Right renal cortex interstitium (tissue), 3 donors: ENCODE measurements at places on chromosomes 13 and 19.

DNA sequence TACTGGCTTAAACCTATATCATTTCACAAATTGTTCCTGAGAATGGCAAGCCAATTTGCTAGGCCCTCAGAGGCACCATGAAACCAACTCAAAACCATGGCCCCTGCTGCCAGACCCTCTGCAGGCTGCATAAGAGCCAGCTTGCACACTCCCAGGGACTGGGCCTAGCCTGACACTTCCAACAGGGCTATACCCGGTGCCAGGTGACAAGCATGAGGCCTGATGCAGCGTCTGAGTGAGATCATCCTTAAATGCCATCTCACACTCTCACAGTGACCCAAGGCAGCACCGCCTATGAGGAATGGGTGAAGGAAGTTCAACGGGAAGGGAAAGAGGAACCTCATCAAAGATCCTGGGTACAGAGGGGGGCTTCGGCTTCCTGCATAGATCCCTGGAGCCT, 65.6 kb downstream of the C13orf42 start:
- no peak for DNase-seq

DNA sequence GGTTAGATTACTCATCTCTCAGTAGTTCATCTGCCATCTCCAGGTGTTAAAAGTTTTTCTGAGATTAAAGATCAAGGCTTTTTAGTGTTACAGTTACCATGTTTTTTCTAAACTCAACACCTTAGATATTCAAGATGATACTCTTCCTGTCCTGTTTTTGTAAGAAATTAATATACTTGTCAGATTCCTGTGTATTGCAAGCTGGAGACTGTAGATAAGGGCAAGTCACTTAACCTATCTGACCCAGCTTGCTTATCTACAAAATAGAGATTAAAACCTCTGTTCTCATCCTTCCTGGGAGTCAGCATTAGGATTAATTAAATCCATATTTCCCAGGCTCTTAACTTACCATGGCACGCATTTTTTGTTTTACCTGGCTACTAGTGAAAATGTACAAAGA, 25.2 kb downstream of the SUGT1 start:
- no peak for DNase-seq

GRCh38 chr19:35309481-35310279, 17.7 kb downstream of the MAG start:
- peak; percentile 74 for DNase-seq

- DNase-seq = peak; percentile 35
Measured at GRCh38 chr13:92103689-92104153, 705.3 kb downstream of the GPC5 start.

GRCh38 chr13:108594153-108594552, 35.3 kb upstream of the MYO16 start:
- DNase-seq = no peak

DNA sequence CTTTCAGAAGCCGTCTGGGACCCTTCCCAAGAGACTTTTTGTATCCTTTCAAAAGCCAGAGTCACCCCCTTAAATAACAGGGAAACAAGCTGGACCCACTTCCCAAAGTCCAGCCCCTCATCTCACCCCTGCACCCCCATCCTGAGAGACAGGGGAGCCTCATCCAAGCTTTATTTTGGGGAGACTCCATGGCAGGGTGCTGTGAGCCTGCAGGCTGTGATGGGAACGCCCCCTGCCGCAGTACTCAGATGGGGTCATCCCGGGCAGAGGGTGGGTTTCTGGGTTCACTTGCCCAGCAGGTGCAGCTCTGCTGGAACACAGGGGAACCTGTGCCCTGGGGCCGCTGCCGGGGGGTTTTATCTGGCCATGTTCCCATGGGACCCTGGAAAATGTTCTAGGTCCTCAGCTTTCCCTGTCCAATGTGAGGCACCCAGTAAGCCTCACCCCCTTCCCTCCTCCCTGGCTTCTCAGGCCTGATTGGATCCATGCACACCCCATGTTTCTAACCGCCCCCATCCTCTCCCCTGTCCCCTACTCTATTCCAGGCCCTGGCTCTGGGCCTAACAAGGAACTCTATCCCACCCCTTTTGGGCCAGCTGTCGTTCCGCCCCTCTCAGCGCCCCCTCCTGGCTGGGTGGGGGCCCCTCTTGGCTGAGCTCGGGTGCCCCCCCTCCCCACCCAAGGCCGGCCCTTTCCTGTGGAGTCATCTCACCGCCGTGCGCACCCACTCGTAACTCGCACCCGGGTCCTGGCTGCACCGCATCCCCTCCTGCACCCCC, 1.0 kb downstream of the HIF3A start:
- DNase-seq = no peak

DNA sequence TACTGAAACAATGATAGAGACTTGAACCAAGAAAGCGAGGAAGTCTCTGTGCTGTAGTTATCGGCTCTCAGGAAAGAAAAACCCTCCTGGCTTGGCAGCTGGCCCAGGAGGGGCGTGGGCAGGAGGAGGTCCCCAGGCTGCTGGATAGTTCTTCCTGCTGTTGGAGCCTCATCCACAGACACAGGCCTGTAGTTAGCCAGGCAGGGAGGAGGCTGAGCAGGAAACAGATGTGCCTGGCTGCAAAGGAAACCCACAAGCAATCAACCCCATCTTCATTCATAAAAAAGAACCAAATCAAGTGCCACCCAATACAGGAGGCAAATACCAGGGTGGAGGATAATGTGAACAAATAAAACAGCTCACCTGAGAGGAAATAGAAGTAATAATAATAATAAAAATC, 86.2 kb downstream of the IRS2 start:
- DNase-seq = no peak

- DNase-seq = no peak
Measured at GRCh38 chr13:79194727-79195126, 211.3 kb downstream of the RBM26 start.

DNA sequence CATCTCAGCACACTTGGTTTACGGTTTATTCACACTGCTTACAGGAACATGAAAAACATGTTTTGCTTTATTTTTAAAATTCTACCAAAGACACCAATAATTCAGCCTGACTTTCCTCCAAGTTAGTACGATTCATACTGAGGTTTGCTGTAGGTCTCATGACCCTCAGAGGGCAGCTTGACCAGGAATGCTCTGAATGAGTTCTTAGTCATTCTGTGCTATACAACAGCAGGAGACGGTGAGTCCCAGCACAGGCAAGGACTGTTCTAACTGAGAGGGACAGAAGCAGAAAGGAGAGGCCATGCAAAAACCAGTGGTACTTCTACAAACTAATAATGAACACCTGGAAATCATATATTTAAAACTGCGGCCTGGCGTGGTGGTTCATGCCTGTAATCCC, 6.4 kb downstream of the GRTP1 start:
- DNase-seq = no peak

DNA sequence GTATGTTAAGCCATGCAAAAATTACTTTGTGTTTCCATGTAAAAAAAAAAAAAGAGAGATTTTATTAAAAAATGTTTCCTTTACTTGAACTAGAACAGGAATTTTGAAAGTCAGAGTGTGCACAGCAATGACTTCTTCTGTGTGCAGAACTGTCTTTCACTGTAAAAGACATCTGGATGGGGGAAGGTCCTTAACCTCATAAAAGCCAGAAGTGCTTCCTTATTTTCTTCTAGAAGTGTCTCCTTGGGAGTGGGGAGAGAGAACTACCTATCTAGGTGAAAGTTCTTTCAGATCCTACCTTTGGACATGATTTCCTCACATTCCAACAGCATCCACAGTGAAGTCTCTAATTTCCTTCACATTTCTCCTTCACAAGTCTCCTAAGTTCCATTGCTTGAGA, 360.3 kb downstream of the FGF14 start:
- DNase-seq = no peak

DNA sequence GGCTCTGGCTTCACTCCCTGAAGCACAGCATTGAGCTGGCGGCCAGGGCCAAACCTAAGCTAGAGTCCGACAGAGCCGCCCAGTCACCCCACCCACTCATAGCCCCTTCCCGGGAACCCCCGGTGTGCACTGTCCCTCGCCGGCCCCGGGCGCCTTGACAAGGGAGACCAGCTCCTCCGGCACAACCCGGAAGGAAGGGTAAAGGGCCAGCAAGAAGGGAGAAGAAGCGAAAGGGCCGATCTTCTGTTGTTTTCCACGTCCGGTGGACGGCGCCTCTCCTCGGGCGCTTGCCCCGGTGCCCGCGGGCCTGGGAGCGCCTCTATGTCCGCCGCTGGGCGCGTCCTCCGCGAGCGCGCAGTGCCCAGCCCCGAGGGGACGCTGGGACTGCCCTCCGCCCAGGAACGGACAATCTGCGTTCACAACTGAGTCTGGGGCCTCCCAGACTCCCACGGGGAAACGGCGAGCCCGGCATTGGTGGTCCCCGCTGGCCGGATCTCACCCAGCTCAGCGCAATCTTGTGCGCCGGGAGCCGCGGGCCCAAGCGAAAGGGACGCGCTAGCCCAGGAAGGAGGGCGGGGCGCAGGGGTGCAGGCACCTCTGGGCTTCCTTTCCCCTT, 172.5 kb upstream of the MIR17HG start:
- DNase-seq = no peak

DNA sequence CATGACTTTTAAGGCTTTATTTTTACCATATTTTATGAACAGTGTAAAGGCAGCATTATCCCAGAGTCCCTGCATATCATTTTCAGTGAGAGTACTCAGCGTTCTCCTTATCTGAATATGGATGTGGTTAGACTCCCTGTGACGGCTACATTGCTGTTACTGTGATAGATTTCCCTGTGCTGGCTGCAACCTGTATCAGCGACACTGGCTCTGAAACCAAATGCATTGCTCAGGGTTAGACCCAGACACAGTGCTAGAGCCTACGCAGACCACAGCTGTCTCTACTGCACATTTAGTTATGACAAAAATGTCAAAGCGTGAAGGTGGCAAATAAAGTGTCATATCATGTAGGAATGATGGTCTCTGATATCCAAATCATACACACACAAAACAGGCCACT, 138.0 kb downstream of the ENOX1 start:
- DNase-seq = no peak

- DNase-seq = no peak
Measured at GRCh38 chr13:78409172-78409571, 194.2 kb downstream of the POU4F1 start.

- DNase-seq = no peak
Measured at GRCh38 chr13:35694549-35695447, 218.3 kb upstream of the MAB21L1 start.

DNA sequence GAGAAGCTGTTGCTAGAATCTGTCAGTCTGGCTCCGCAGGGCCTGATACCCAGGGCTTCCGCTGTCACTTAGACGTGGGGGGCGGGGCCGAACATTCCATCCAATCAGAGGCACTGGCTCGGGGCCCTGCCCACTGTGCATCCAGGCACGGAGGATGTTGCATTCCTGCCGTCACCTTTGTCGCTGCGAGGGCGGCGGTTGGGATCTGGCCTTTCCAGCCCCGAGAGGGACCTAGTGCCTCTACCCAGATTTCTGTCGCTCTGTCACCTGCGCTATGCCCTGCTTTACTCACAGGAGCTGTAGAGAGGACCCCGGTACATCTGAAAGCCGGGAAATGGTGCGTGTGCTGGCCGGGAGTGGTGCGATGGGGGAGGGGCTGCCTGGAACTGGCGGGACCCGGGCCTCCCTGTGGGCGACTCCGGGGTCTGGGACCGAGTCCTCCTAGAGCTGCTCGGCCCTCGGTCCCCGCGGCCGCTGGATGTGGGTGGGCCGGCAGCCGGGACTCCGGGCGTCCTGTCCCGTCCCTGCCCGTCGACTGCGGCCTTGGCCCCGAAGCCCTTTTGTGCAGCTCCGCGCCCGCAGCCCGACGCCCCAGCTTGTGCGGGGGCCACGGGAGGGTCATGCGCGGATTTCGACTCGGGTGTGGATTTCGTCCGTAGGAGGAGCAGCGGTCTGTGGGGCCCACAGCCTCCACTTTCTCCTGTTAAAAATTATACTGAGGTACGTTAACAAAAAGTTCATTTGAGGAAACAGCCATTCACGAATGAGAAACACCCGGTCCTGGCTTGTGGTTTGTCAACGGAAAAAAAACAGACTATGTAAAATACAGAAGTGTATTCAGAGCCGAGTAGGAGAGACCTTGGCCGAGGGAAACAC, at the start of gene ZNF439:
Gene ZNF439, plus strand, starts transcription at position 133 of the 876 bp plus-strand sequence. Its CDS starts 142 bp downstream, at position 275.
- DNase-seq = peak; percentile 77

- DNase-seq = no peak
Measured at GRCh38 chr13:44905556-44905955, 83.7 kb downstream of the NUFIP1 start.

- no peak for DNase-seq
Measured at GRCh38 chr19:5782322-5782721, 2.2 kb downstream of the PRR22 start.

- no peak for DNase-seq
Measured at GRCh38 chr13:100300708-100301107, 211.8 kb downstream of the PCCA start.

- no peak for DNase-seq
Measured at GRCh38 chr13:55219538-55219937, 1921.2 kb upstream of the PRR20A start.

DNA sequence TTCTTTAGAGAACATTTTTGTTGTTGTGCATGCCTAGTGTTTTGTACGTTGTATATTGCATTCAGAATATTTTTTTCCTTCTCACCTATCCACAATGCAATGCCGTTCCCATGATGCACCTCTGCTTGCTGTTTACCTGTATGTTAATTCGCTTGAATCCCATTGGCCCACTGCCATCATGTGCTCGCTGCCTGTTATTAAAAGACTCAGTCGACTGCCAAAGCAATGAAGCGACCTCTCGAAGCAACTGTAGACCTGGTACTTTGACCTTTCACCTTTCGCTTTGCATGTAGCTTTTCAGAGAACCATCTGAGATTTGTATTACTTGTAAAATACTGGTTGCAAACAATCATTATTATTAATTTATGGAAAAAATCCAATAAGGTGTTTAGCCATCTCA, 77.4 kb upstream of the RAP2A start:
- no peak for DNase-seq

GRCh38 chr13:33257841-33258807, 27.4 kb downstream of the STARD13 start:
- DNase-seq = no peak

DNA sequence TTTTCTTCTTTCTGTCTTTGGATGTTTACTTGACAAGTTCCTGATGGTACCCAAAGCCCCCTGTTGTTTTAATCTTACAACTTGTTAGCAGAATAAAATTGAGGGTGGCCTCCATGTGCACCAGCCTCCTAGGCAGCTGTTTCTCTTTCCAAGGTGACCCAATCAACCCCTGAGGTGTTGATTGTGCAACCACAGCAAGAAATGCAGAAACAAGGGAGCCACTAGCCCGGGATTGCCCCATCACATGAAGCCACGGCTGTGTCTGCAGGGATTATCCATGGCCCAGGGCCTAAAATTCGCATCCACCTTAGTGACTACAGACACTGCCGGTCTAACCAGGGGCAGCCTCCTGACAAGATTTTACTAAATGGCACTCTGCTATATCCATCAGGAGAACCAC, 14.4 kb downstream of the CEACAM4 start:
- no peak for DNase-seq

DNA sequence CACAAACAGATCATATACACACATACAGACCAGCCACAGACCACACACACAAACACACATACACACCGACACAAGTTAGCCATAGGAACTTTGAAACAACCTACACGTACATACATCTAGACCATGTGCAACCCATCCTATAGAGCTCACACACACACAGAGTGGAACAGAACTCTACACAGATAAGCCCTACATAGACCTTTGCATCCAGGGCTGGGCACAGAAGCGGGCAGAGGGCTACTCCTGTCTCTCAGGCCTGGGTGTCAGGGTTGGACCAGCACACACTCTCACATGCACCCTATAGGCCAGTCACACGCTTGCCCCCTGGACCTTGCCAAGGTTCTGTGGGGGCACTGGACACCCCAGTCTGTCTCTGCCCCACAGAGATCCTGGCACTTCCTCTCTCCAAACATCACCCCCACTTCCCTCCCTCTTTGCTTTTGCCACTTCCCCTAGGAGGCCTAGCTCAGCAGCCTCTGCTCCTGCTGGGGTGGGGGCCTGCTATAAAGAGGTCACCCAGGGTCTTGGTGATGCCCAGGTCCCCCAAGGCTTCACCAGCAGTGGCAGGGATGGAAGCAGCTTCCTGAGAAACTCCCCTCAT, 5.8 kb upstream of the JUNB start:
- DNase-seq = no peak
